Activated CD8-positive, alpha-beta T cell treated with anti-CD3 and anti-CD28 coated beads, Interleukin-2, amount 10 ng/mL, durations not matched to agents 7 days and 5 days (primary cell): ENCODE measurements at places on chromosomes 6 and 20. TPM values are rescaled to one million over a fixed set of nuclear protein-coding genes. Genes with fewer than 3 reads are reported as not detected.

- no peak for DNase-seq
- H3K4me1 ChIP-seq: peaks cover 12% of the 10 kb centered on the region
- no peak overlapping the region for H3K27ac ChIP-seq
These were observed 106.7 kb downstream of the TMEM242 start for GRCh38 chr6:157216570-157216969.

DNA sequence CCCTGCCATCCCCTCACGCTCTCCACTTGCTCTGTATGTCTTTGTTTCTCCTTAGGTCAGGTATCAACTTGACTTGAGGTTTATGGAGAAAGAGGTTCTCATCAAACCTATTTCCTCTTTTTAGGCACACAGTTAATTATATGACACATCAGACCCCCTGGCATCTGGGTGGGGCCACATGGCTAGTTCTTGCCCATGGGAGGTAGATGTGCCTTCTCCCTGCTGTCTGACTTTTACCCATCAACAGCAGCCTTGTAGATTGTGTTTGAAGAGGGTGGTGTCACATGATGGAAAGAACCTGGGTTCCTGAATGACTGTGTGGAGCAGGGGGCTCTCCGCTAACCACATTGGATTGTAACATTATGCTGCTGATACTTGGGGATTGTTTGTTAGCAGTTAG is 7.2 kb upstream of the UQCC2 start:
- peaks cover 24% of the 10 kb centered on the region for H3K27me3 ChIP-seq
- H3K4me1 ChIP-seq: peaks cover 1% of the 10 kb centered on the region
- DNase-seq: no peak
- no peak overlapping the region for H3K27ac ChIP-seq
- H3K4me3 ChIP-seq: no peak overlapping the region

THBS2 gene
- total RNA-seq: not detected

DOK5 gene
- total RNA-seq: not detected

GRCh38 chr6:2021713-2022125 is 223.7 kb downstream of the GMDS start:
- DNase-seq: no peak
- peaks cover 3% of the 10 kb centered on the region for H3K36me3 ChIP-seq
- H3K27me3 ChIP-seq: no peaks in the 10 kb centered on the region

GRCh38 chr20:47353692-47354463 is 2.6 kb downstream of the ZMYND8 start:
- DNase-seq: no peak
- peak overlapping the region; percentile 84 for H3K4me3 ChIP-seq
- H3K36me3 ChIP-seq: peaks cover 25% of the 10 kb centered on the region
- peak overlapping the region; percentile 81 for H3K27ac ChIP-seq

- no peak overlapping the region for H3K4me3 ChIP-seq
- H3K27me3 ChIP-seq: peaks cover 3% of the 10 kb centered on the region
- no peak overlapping the region for H3K27ac ChIP-seq
- peaks cover 12% of the 10 kb centered on the region for H3K4me1 ChIP-seq
These were observed 64.1 kb upstream of the BEND6 start for GRCh38 chr6:56890683-56891429.

DNA sequence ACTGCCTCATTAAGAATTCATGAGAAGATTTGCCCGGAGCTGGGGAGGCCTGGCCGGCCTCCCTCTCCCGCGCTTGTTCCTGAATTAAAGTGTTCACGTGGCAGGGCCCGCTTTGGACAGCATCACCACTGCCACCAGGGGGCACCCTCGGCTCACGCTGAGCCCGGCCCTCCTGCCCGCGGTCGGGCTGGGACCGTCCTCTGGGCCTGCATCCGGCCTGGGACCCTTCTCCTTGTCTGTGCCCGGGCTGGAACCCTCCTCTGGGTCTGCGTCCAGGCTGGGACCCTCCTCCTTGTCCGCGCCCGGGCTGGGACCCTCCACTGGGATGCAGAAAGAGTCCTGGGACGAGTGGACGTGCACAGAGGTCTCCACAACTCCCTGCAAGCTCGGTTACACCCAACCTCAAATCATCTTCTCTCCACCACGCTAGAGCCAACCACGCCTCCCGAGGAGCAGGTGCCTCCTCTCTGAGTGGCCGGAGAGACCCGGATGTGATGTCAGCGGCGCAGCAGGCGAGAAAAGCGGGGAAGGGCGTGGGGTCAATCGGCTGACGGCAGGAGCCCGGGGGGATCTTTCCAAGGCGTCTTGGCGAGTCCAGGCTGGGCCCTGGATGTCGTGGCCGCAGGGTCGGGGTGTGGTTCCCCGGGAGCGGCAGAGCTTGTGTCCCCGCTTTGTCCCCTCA is 50.9 kb upstream of the DACT2 start:
- DNase-seq: peak; percentile 69
- H3K27ac ChIP-seq: no peak overlapping the region
- no peak overlapping the region for H3K4me3 ChIP-seq
- no peaks in the 10 kb centered on the region for H3K36me3 ChIP-seq
- H3K4me1 ChIP-seq: peaks cover 2% of the 10 kb centered on the region

DNA sequence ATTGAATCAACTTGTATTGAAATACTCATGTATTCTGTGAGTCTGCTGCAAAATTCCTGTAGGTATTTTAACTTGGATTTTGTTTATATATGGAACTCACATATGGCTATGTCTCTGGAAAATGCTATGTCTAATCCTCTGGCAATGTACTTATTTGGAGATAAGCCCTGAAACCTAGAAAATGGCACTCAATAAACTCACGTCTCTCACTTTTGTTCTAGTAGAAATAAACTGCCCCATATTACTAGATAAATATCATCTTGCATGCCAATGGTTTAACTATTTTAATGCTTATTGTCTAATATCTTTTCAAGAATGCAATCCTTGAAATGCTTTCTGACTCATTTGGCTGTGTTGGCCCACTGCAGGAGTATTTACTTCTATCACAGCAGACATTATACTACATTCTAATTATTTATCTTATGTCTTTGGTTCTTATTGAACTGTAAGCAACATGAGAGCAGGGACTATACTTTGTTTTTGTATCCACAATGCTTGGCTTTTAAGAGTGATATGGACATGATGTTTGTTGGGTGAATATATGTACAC is 292.2 kb upstream of the RSPO3 start:
- H3K27ac ChIP-seq: no peak overlapping the region
- no peak for DNase-seq
- H3K4me1 ChIP-seq: no peaks in the 10 kb centered on the region
- no peaks in the 10 kb centered on the region for H3K36me3 ChIP-seq

DNA sequence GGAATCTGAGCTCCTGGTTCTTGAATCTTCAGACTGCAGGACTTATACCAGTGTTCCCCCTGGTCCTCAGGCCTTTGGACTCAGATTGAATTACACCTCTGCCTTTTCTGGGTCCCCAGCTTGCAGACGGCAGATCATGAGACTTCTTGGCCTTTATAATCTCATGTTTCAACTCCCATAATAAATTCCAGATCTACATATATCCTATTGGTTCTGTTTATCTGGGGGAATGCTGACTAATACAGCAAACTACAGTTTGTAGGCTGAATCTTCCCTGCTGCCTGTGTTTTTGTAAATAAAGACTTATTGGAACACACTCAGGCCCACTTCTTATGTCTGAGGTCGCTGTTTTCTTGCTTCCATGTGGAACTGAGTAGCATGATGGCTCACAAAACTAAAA is 184.7 kb downstream of the HDGFL1 start:
- H3K4me1 ChIP-seq: no peaks in the 10 kb centered on the region
- no peaks in the 10 kb centered on the region for H3K36me3 ChIP-seq
- H3K27me3 ChIP-seq: no peaks in the 10 kb centered on the region
- DNase-seq: no peak
- H3K4me3 ChIP-seq: no peak overlapping the region

GRCh38 chr6:123788319-123788718 is 15.3 kb upstream of the NKAIN2 start:
- no peak overlapping the region for H3K27ac ChIP-seq
- H3K27me3 ChIP-seq: no peaks in the 10 kb centered on the region
- DNase-seq: no peak
- H3K4me1 ChIP-seq: no peaks in the 10 kb centered on the region

GRCh38 chr6:38996676-38997075 is 51.9 kb upstream of the GLP1R start:
- peaks cover 40% of the 10 kb centered on the region for H3K27me3 ChIP-seq
- DNase-seq: no peak
- no peak overlapping the region for H3K4me3 ChIP-seq

CSTF1 gene
- total RNA-seq: 60.5 TPM

DNA sequence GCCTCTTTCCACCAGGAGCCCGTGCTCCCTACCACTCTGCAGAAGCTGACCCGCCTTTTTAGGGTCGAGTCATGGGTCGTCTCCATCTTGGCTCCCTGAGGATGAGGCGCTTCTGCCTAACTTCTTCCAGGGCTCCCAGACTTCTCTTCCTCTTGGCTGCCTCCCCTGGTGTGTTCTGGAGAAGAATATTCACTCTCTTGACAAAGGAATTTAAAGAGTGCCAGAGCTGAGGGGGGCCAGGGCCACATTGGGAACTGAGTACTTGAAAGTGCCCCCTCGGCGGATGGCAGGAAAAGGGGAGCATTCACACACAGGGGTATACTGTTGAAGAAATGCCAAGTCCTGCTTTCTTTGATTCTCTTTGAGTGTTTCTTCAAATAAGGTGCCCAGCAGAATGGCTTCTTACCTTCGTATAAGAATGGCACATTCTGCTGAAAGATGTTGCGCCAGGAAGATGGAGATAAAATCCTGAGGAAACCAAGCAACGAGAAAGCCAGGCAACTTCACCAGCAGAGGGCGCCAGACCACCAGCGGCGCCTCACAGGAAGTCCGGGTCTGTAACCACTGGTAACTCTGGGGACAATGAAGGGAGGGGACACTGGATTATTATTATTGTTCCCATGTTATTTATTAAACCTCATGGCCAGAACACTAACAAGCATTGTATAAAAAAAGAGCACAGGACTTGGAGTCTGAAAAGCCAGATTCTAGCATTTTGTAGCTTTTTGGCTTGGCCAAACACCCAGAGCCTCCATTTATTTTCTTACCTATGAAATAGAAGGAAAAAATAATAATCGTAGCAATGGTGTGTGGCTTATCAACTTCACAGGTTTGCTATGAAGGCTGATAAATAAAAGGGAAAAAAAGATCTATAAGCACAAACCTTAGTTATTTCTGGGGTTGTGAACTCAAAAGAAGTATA is 176.7 kb downstream of the HACE1 start:
- peaks cover 15% of the 10 kb centered on the region for H3K4me1 ChIP-seq
- H3K36me3 ChIP-seq: no peaks in the 10 kb centered on the region

DNA sequence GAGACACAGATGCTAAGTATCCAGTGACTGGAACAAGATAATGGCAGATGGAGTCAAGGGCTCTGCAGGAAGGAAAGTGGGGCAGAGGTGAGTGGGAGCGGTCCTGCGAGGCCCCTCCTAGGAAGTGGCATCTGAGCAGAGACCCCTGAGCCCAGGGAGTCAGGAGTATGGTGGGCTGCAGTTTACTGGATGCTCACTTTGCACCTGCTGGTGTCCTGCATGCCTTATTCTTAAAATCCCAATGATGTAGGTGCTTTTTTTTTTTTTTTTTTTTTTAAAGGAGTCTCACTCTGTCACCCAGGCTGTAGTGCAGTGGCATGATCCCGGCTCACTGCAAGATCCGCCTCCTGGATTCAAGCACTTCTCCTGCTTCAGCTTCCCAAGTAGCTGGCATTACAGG is 5.6 kb downstream of the CEBPB start:
- H3K4me3 ChIP-seq: no peak overlapping the region
- H3K36me3 ChIP-seq: peaks cover 27% of the 10 kb centered on the region

GGTLC1 gene
- total RNA-seq: not detected

DNA sequence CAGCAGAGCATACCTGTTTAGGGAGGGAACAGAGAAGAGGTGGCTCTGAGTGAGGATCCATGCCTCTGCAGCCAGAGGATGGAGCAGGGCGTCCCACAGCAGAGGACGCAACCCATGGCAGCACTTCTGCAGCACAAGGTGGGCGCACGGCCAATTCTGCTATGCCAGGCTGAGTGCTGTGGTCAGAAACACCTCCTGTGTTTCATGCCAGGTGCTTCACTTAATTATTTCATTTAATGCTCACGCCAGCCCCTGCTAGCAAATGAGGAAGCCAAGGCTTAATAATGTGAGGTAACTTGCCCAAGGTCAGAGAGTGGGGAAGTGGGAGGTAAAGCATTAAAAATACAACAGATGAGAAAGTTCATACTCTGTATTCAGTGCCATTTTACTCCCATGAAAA is 68.5 kb upstream of the PTGIS start:
- no peaks in the 10 kb centered on the region for H3K27me3 ChIP-seq
- H3K36me3 ChIP-seq: peaks cover 40% of the 10 kb centered on the region
- no peak for DNase-seq
- peak overlapping the region; percentile 53 for H3K27ac ChIP-seq

DNA sequence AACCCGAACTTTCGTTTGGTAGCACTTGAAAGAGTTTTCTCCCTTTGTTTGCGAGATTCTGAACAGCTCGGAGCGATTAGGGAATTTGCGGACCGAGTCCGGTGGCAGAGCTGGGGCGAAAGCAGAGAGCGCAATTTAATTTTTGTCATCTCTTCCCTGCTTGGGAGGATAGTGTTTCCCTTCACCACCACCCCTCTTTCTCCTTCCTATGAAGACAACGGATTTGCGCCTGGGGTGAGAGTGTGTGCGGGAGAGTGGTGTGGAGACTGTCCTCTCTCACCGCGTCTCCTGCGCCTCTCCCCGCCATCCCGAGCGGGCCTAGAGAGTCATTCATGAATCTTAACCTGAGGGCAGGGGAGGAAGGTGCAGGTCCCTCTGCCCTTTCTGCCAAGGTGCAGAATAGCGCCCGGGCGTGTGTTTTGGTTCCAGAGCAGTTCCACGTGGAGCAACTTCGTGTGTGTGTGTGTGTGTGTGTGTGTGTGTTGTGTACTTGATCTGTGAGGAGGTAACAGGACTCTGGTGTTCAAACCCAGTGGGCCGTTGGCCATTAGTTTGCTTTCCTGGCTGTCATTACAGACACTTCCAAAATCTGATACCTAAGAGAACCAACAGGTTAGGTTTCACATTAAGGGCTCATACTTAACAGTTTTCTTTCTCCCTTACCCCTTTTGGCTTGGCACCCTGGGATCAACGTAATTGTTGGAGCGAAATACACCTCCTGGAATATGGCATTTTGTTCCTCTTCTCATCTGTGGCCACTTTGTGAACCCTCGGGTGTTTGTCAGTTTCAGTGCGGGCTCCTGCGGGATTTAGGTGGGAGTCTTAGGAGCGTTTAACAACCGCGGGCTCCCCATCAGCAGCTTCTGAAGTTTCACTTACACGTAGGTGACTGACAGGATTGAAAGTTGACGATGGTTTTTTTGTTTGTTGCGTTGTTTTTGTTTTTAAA is 1.8 kb downstream of the EYA4 start:
- H3K4me1 ChIP-seq: peaks cover 11% of the 10 kb centered on the region
- H3K27ac ChIP-seq: no peak overlapping the region
- no peak overlapping the region for H3K4me3 ChIP-seq
- H3K36me3 ChIP-seq: no peaks in the 10 kb centered on the region

GRCh38 chr6:1789092-1789491 is 179.4 kb downstream of the FOXC1 start:
- no peaks in the 10 kb centered on the region for H3K36me3 ChIP-seq
- no peaks in the 10 kb centered on the region for H3K4me1 ChIP-seq
- H3K27me3 ChIP-seq: no peaks in the 10 kb centered on the region
- no peak overlapping the region for H3K27ac ChIP-seq
- no peak overlapping the region for H3K4me3 ChIP-seq
- no peak for DNase-seq

DNA sequence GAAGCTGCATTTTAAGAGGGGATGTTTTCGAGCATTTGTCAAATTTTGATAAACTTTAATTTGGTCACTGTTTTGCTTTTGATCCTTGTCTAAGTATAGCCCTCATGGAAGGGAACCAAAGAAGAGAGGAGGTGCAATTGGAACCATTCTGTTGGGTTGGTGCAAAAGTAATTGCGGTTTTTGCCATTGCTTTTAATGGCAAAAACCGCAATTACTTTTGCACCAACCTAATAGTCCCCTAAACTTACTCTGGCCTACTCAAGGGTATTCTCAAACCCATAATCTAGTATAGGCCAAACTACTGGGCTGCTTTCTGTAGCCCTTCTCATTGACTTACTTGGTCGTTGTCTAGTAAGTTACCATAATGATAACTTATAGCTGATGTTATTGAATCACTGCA is 634.7 kb downstream of the MAFB start:
- no peaks in the 10 kb centered on the region for H3K4me1 ChIP-seq
- DNase-seq: no peak
- no peaks in the 10 kb centered on the region for H3K36me3 ChIP-seq
- no peak overlapping the region for H3K27ac ChIP-seq
